Body of pancreas (tissue), 4 donors: ENCODE measurements at places on chromosomes 6 and 20. TPM values are rescaled to one million over a fixed set of nuclear protein-coding genes. Genes with fewer than 3 reads are reported as not detected.

BTN1A1 gene
- total RNA-seq = not detected

CST8 gene
- total RNA-seq = not detected

C6orf89 gene
- total RNA-seq = 16.5 TPM

DNA sequence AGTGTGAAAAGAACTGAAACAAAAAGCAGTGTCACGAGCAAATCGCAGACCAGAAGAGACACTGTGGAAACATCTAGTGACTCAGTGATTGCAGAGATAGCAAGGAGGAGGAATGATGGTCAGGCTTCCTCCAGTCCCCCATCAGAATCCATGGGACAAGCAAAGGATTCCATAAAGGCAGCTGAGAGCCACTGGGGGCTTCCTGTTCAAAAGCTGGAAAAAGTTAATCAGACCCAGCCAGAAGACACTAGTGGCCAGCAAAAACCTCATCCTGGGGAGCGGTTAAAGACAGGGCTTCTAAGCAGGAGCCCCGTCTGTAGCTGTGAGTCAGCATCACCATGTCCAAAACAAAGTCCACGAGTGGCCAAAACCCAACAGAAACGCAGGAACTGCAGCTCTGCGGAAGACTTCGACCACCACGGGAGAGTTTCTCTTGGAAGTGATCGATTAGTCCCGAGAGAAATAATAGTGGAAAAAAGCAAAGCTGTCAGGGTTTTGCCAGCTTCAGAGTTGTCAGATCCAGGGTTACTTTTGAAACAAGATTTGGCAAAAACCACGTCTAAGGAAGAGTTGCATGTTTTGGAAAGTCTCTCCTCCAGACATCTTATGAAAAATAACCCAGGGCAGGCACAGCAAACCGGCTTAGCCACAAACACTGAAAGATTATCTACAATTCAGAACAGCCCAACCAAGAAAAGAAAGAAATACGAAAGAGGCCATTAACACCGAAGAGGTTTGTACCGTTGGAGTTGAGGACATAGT lies 51.0 kb downstream of the JAG1 start:
- H3K36me3 ChIP-seq = no peaks in the 10 kb centered on the region
- H3K27me3 ChIP-seq = no peaks in the 10 kb centered on the region
- H3K4me3 ChIP-seq = no peak overlapping the region
- no peak for DNase-seq

- no peaks in the 10 kb centered on the region for H3K4me1 ChIP-seq
- no peak for DNase-seq
- no peaks in the 10 kb centered on the region for H3K27me3 ChIP-seq
- H3K27ac ChIP-seq = no peak overlapping the region
- no peak overlapping the region for H3K4me3 ChIP-seq
- H3K36me3 ChIP-seq = no peaks in the 10 kb centered on the region
These were observed 178.7 kb downstream of the NFATC2 start for GRCh38 chr20:51363813-51364212.

DNA sequence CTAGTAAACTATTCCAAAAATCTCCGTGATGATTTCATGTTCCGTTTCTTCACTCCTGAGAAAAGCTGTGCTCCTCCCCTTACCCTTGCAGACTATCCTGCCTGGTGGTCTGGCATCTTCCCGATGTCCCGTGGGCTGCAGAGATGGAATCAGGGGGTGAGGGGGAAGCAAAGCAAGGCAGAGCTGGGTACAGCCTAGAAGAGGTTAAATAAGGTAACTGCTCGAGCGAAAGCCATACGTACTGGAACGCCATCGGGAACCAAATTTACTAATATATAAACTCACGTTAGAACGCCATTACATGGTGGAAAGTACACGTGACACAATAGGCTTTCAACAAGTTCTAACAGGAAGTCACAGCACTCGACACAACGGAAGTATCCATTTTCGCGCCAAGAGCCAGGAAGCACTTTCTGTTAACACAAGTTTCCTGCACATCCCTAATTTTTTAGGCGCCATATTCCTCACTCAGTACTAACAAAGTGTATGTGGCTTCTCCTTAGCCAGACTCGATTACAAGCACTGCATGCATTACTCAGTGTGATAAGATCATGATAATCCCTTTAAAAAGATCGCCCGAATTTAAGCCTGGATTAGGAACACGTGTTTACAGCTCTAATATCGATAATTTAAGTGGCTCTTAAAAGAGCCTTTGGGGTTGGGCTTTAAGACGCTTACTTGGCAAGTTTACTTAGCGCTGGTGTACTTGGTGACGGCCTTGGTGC lies 101.6 kb upstream of the PRSS16 start:
- H3K36me3 ChIP-seq = no peaks in the 10 kb centered on the region
- peaks cover 26% of the 10 kb centered on the region for H3K4me1 ChIP-seq
- H3K27me3 ChIP-seq = no peaks in the 10 kb centered on the region
- H3K27ac ChIP-seq = peak overlapping the region; percentile 93
- H3K4me3 ChIP-seq = peak overlapping the region; percentile 22
